Activated naive CD8-positive, alpha-beta T cell treated with anti-CD3 and anti-CD28 coated beads, Interleukin-2, amount 10 ng/mL, durations not matched to agents 7 days and 5 days (primary cell): ENCODE measurements at places on chromosomes 6 and 20. TPM values are rescaled to one million over a fixed set of nuclear protein-coding genes. Genes with fewer than 3 reads are reported as not detected.

Gene LGSN
- 0.40 TPM for total RNA-seq

Gene SEL1L2
- total RNA-seq, result not detected

Gene COL21A1
- not detected for total RNA-seq

Gene CALHM6
- 23.2 TPM for total RNA-seq

Gene ADGRF5
- total RNA-seq, result not detected

Gene SERINC1
- total RNA-seq, result 83.5 TPM

Gene SULF2
- 0.68 TPM for total RNA-seq

Gene NRSN1
- total RNA-seq, result not detected

Gene IMPG1
- not detected for total RNA-seq

Gene CTAGE9
- not detected for total RNA-seq

Gene TNFRSF21
- total RNA-seq, result 0.62 TPM

Gene TRAPPC3L
- not detected for total RNA-seq

Gene C6orf118
- not detected for total RNA-seq

Gene GSTA1
- not detected for total RNA-seq

Gene PACSIN1
- total RNA-seq, result 4.5 TPM
